ENCODE measurements at places on chromosomes 1 and 21. TPM values are rescaled to one million over a fixed set of nuclear protein-coding genes. Genes with fewer than 3 reads are reported as not detected.

Gene PGLYRP3
- polyA plus RNA-seq = 0.94 TPM

Gene HMGCS2
- 3.9 TPM for polyA plus RNA-seq

DNA sequence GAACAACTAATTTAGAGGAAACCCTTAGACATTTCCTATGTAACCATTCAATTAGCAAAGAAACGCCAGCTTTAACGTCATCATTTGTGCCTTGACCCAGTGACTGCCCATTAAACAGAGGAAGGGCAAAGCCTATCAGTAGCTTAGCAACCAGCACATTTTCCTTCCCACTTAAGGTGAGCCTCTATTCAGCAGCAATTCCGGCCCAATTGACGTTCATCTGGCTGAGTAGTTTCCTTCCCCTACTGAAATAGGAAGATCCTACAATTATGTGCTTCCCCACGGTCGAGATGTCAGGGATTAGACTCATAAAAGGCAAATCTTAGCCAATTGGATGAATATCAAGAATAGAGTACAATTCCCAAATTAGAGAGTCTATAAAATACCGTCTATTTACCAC, 482.1 kb upstream of the ADAMTS5 start:
- no peaks in the 10 kb centered on the region for H3K36me3 ChIP-seq
- DNase-seq = no peak
- no peaks in the 10 kb centered on the region for H3K4me1 ChIP-seq

DNA sequence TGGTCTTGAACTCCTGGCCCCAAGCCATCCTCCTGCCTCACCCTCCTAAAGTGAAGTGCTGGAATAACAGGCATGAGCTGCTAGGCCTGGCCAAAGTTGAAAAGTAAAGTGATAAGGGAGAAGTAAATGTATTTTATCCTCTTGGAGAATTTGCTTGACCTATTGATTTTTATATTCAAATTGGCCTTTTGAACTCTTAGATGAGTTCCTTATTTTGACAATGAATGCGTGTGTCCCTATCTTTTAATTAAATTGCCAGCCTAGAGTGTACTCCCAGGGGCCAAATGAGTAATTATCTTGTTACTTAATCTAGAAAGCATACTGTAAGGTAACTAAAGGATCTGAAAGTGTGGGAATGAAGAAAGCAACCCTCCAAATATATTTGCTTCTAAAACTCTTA, 11.4 kb downstream of the RNF11 start:
- no peaks in the 10 kb centered on the region for H3K36me3 ChIP-seq
- no peaks in the 10 kb centered on the region for H3K27me3 ChIP-seq
- H3K27ac ChIP-seq = no peak overlapping the region

DNA sequence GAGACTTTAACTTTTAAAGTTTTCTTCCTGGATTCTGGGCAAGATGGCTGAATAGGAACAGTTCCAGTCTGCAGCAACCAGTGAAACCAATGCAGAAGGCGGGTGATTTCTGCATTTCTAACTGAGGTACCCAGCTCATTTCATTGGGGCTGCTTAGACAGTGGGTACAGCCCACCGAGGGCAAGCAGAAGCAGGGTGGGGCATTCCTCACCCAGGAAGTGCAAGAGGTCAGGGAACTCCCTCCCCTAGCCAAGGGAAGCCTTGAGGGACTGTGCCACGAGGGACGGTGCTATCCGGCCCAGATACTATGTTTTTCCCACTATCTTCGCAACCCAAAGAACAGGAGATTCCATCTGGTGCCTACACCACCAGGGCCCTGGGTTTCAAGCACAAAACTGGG, 121.0 kb downstream of the VAV3 start:
- no peaks in the 10 kb centered on the region for H3K27me3 ChIP-seq
- DNase-seq = no peak
- no peaks in the 10 kb centered on the region for H3K36me3 ChIP-seq
- no peak overlapping the region for H3K4me3 ChIP-seq
- H3K4me1 ChIP-seq = peaks cover 34% of the 10 kb centered on the region

Gene IL22RA1
- 0.09 TPM for polyA plus RNA-seq

Gene KRTAP7-1
- 0.23 TPM for polyA plus RNA-seq

DNA sequence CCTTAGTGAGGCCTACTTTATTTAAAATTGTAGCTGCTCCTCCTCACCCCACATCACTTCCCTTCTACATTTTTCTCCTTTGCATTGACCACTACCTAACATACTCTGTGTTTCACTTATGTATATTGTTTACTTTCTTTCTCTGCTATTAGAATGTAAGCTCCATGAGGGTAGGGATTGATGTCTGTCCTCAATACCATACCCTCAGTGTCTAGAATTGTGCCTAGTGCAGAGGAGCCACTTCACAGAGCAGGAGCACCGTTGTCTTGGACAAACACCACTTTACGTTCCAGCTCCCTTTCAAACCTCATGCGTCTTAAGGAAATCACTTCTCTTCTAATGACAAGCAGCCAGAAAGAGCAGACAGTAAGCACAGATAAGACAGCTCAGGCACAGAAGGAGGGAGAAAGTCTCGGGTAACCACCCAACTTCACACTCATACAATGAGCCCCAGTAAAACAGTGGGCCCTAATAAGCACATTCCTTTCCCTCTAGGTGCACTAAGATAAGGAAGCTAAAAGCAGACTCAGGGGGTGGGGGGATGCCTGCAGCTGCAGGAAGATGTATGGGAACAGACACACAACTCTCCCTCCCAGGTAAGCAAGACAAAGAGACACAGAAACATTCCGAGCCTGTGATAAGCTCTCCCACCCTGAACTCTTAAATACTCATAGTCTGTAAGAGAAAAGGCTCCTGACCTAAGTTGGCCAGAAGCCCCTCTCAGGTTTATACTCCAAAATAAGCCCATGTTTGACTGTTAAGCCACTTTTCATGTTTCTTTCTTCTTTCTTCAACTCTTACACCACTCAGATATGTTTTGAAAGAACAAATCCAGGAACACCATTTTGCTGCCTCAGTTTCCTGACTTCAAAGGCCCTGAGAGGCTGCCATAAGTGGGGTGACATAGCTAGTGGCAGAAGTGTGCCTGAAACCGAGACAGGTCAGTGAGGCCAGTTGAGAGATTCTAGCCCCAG, 7.1 kb upstream of the PLEKHM2 start:
- no peak for DNase-seq
- H3K4me3 ChIP-seq = no peak overlapping the region
- no peaks in the 10 kb centered on the region for H3K27me3 ChIP-seq

DNA sequence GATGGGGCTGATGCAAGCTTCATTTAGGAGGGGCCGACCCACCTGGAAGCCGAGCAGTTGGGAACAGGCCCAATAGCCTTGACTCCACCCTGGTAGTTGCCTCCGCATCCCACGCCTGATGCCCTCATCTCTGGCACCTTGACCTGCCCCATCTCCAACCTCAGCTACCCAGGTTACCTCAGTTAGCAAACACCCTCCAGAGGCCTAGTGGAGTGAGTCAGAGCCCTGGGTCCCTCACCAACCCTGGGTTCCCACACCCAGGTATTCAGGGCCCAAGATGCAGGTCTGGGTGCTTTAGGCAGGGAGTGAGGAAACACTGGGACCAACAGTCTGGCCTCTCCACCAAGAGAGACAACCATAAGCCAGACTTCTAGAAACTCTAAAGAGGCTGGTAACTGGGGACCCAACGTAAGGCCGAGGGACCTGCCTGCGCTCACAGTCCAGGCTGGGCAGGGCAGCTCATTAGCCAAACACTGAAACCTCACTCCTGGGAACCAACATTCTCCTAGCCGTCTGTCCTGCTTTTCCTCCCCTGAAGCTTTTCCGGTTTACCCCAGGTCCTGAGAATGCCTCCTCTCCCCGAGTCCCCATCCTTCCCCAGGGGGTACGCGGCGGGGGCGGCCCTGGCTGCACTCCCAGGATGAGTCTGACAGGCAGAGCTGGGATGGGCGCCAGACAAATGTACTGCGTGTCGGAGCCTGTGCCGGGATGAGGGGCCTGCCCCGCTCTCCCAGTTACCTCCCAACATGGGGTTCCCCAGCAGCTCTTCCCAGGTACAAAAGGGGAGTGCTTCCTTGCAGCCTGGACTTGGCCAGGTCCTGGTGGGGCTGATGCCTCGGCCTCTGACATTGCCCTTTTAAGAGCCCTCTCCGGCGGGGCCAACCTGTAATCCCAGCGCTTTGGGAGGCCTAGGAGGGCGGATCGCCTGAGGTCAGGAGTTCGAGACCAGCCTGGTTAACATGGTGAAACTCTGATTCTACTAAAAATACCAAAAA, 8.9 kb upstream of the CELSR2 start:
- peak overlapping the region; percentile 51 for H3K27ac ChIP-seq
- peaks cover 38% of the 10 kb centered on the region for H3K36me3 ChIP-seq
- peaks cover 35% of the 10 kb centered on the region for H3K27me3 ChIP-seq
- no peak overlapping the region for H3K4me3 ChIP-seq

GRCh38 chr1:152543820-152544219, 22.8 kb downstream of the LCE3E start:
- no peak for DNase-seq
- H3K4me1 ChIP-seq = no peaks in the 10 kb centered on the region
- no peak overlapping the region for H3K27ac ChIP-seq
- H3K4me3 ChIP-seq = no peak overlapping the region

GRCh38 chr1:10663678-10664035, 132.8 kb downstream of the CASZ1 start:
- no peak overlapping the region for H3K4me3 ChIP-seq
- no peak for DNase-seq
- peaks cover 2% of the 10 kb centered on the region for H3K36me3 ChIP-seq
- no peak overlapping the region for H3K27ac ChIP-seq

Gene MCOLN2
- polyA plus RNA-seq = 18.2 TPM

DNA sequence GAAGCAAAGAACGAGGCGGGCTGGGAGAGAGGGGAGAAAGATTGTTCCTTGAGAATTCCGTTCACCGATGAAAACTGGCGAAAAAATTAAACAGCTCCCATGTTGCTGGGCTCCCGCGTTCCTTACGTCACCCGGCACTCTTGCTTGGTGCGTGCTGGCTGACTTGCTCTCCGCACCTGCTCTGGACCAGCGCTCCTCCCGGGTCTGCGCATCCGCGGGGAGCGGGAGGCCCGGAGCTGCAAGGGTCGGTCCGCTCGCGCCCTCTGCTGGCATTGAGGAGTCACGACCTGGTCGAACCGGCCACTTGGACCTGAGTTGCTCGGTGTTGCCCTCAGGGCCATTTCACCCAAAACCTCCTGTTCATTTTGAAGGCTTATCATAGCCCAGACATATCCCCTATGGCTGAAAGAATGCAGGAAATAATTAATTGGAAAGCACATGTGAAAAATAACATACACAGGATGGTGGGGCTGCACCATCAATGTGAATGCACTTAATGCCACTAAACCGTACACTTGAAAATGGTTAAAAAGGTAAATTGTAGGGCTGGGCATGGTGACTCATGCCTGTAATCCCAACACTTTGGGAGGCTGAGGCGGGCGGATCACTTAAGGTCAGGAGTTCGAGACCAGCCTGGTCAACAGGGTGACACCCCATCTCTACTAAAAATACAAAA, 98.9 kb upstream of the BACE2 start:
- DNase-seq = peak; percentile 51
- no peak overlapping the region for H3K4me3 ChIP-seq
- no peaks in the 10 kb centered on the region for H3K4me1 ChIP-seq

Gene CHIA
- polyA plus RNA-seq = 0.30 TPM

- peak; percentile 69 for DNase-seq
- H3K27me3 ChIP-seq = no peaks in the 10 kb centered on the region
- H3K4me3 ChIP-seq = peak overlapping the region; percentile 87
These were observed 1.1 kb downstream of the ARHGAP30 start for GRCh38 chr1:161068306-161069234.

DNA sequence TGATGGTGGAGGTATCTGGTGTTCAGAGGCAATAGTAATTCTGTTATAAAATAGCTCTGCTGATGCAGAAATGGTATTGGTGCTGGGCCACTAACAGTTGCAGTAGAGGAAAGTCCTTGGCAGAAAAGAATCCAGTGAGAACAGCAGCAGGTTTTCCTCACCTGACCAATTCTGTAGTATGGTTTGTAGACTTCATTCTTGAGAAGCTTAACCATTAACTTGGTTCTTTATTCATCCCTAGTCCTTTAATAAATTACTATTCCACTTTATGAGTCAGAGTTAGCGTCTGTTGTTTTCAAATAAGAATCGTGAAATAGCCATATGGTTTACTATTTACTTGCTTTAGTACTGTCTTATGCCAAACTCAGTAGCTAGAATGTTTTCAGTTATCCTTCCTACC, 128.5 kb upstream of the SERTAD4 start:
- H3K4me1 ChIP-seq = no peaks in the 10 kb centered on the region
- no peaks in the 10 kb centered on the region for H3K27me3 ChIP-seq
- no peak overlapping the region for H3K4me3 ChIP-seq
- H3K27ac ChIP-seq = no peak overlapping the region
- H3K36me3 ChIP-seq = no peaks in the 10 kb centered on the region

DNA sequence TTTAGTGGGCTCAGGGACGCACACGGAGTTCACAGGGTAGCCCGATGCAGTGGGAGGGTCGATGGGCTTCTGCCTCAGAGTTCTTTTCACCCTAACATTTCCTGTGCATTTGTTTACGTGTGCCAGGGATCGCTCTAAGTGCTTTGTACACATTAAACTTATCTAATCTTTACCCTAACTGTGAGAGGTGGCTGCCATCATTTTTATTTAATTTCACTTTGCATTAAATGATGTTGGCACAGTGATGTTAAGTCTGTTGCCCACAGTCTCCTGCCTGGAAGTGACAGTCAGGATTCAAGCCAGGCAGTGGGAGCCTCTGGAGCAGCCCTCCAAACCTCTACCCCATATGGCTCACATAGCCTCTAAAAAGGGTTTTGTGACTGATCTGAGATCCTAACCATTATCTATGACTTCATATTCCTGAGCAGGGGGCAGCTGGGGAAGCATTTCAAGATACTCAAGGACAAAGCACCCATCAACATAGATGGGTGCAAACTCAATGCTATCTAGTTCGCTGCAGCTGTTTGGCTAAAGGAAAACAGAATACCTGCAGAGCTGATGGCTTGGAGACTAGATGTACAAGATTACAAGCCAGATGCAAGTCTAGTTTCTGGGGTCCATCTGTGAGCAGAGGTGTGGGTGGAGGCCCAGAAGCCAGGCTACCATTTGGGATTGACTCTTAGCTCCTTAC, 303.8 kb downstream of the DISC1 start:
- H3K36me3 ChIP-seq = no peaks in the 10 kb centered on the region
- no peak for DNase-seq
- H3K4me1 ChIP-seq = no peaks in the 10 kb centered on the region
- no peaks in the 10 kb centered on the region for H3K27me3 ChIP-seq

GRCh38 chr1:244162786-244163530, 111.9 kb downstream of the ZBTB18 start:
- no peaks in the 10 kb centered on the region for H3K36me3 ChIP-seq
- H3K27ac ChIP-seq = no peak overlapping the region
- no peaks in the 10 kb centered on the region for H3K27me3 ChIP-seq

DNA sequence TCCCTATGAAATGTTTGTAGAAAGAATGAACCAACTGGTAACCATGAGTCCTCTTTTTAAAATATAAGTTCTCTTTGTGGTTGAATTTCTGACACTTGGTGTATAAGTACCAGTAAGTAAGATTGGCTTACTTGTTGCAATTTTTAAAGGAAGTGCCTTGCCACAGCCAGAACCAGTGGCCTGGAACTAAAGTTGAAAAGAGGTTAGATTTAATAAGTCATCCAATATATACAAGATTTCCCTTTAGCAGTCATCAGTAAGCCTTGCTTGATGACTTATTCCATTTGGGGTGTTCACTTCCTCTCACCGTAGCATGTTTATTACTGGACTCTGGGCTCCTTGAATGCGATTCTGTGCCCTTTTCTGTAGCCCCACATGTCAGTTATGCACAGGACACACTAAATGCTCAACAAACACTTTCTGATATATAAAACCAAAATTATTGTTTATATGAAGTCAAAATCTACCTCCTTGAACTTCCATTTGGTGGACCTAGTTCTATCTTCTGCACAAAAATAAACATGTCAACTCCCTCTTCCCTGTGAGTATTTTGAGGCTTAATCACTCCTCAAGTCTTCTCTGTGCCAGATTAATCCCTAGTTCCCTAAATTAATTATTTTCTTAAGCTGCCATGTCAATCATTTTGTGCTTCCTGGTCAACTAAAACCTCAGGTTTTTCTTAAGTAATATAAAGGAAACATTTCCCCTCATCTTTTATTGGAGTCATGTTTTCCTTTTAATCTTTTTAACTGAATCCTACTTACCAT, 218.1 kb downstream of the ST6GALNAC3 start:
- DNase-seq = no peak
- H3K27ac ChIP-seq = no peak overlapping the region
